Suppressor macrophage treated with lipopolysaccharide for 4 hours (primary cell): ENCODE measurements at places on chromosomes 16 and 17.

DNA sequence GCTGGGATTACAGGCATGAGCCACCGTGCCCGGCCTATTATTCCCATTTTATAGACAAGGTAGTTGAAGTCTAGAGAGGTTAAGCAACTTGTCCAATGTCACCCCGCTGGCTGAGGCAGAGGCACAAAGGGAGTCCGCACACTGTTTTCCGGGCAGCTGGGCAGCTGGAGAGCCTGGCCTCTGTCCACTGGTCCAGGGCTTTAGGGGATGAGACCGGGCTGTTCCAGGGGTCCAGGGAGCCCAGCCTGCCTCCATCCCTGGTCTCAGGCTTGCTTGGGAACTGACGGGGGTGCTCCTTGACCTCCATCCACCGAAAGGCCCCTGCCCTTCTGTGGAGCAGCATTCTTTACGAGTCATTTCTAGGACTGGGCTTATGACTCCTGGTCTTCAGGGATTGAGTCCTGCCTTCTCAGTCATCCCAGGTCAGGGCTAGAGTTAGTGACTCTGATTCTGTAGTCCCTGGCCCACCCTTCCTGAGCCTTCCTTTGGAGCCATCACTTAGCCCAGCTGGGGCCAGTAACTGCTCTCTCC, 37.5 kb downstream of the SOCS3 start:
- peak; percentile 46 for DNase-seq

- no peak for DNase-seq
Observed at GRCh38 chr16:81765969-81766368, 13.1 kb upstream of the PLCG2 start.

- no peak for DNase-seq
Observed at GRCh38 chr16:74051-74746, 1.8 kb upstream of the RHBDF1 start.

GRCh38 chr17:10205549-10206185, 7.3 kb upstream of the GAS7 start:
- DNase-seq, result peak; percentile 45
